ENCODE measurements at places on chromosomes 11 and 22.

- DNase-seq = no peak
Measured at GRCh38 chr11:28739489-28740280, 631.5 kb downstream of the METTL15 start.

- DNase-seq = no peak
Measured at GRCh38 chr11:2752923-2753322, 53.1 kb upstream of the KCNQ1OT1 start.

- DNase-seq = no peak
Measured at GRCh38 chr22:40211476-40212054, 33.8 kb downstream of the TNRC6B start.

- DNase-seq = peak; percentile 29
Measured at GRCh38 chr11:107819361-107820014, 39.1 kb downstream of the SLC35F2 start.

- peak; percentile 78 for DNase-seq
Measured at GRCh38 chr11:123654566-123655081, at the start of gene SCN3B. TSS of gene SCN3B (minus strand) at chr11:123654624. CDS start at chr11:123653801, 823 bp downstream.

- DNase-seq = no peak
Measured at GRCh38 chr11:67284811-67285540, 4.1 kb upstream of the ANKRD13D start.

DNA sequence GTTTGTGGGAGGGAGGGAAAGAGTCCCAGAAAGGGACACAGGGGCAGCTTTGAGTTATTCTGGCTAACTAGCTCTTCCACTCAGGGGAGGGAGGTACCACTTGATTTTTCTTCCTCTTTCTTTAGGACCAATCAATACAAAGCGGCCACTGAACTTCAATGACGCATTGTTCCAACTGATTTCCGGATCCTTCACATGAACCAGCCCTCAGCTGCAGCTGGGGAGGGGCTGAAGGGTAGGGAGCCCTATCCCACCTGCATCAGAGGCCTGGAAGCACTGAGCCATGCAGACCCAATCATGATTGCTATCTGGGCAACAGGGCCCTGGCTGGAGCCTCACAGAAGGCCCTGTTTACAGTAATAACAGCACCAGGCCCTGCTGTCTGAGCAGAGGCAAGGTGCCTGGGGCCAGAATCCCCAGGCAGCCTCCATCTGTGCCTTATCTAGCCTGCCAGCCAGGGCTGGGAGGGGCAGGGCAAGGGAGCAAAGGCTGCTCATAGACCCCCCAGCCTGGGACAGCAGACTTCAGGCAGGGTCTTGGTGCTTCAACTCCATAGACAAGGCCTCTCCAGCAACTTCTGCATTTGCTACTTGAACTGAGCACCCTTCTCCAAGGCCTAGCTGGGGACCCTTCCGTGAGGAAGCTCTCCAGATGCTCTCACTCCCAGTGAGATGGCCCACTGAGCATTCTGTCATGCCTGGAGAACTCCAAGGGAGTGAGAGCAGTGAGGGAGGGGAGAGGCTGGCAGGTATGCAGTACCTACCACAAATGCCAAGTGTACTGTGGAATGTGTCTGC lies 22.5 kb downstream of the CLPB start:
- DNase-seq = no peak

- DNase-seq = no peak
Measured at GRCh38 chr11:67616431-67617242, 9.9 kb downstream of the NDUFV1 start.

- DNase-seq = no peak
Measured at GRCh38 chr11:12719221-12719620, 45.0 kb downstream of the TEAD1 start.

- no peak for DNase-seq
Measured at GRCh38 chr22:29105468-29105867, 32.6 kb downstream of the KREMEN1 start.

DNA sequence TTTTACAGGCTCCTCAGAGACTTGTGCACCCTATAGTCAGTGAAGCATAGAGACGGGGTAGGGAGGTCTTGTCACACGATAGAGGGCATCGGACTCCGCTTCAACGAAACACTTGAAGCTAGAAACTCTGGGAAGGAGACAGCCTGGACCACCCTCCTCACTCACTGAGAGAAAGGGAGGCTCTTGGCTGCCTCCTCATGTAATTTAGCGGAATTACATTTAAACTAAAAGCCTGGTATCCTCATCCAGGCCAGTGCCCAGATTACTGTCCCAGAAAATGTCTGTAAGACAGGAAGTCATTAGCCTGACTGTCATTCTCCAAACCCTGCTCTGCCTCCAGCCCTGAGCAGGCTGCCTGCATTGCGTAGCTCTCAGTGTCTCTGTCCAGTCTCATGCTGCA lies 36.0 kb downstream of the TTLL1 start:
- no peak for DNase-seq

GRCh38 chr11:133981156-133981555 lies 24.4 kb upstream of the IGSF9B start:
- no peak for DNase-seq

DNA sequence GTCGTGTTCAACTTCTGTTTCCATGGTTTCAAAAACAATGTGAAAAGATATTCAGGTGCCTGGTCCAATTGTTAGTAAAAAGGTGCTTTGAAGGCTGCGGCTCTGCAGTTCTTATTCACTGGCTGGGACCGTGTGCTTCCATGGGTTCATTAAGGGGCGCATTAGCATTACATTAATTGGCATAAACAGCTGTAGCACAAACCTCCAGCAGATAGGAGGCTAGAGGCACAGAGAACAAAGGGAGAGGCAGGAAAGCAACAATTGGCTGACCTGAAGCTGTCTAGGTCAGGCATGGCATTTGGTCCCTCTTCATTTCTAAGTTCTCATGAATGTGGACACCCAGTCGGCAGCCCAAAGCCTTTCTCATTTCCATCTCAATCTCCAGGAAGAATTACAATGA lies 16.6 kb downstream of the PAK1 start:
- no peak for DNase-seq

DNA sequence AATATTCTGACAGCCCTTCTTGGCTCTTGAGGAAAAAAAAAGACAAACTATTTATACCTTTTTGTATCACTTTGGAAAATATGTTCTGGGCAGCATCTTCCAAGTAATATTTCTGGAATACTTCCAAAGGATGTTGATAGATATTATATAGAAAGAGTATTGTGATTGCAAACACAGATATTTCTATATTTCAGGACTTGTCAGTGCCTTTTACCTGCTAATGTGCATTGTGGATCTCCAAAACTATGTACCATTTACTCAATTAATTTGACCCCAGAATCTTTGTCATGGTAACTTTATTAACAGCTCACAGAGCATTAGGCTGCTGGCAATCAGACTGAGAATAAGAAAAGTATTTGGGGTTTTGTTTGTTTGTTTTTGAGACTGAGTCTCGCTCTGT lies 16.7 kb upstream of the CCND1 start:
- DNase-seq = no peak

- DNase-seq = no peak
Measured at GRCh38 chr11:48169259-48169658, 47.4 kb upstream of the OR4B1 start.

- DNase-seq = peak; percentile 97
Measured at GRCh38 chr11:44574610-44575287, 9.3 kb downstream of the CD82 start.

- no peak for DNase-seq
Measured at GRCh38 chr22:47207387-47207786, 444.9 kb downstream of the TBC1D22A start.

DNA sequence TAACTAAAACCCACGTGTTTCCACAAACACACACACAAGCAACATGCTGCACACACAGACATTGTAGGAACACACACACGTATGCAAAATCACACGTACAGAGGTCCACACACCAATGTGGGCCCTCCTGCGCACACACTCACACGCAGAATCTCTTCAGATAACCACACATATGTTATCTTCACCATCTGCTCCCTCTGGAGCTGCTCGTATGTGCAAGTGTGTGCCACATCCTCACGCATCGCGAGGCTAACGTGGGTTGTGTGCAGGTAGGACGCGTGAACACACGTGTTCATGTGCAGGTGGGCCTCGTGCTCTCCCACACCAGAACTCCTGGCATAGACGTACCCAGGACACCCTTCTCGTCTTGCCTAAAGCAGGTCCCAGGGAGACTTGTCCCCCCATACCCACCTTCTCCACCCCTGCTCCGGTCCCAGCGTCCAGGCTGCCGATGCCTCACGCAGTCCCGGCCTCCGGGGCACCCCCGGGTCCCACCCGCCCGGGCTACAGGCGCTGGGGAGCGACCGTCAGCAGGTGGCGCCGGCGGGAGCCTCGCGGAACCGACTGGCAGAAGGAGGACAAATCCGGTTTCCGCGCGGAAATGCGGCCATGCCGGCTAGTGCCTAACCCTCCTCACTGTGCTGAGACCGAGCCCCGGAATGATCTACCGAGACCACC lies 10.3 kb upstream of the IGSF9B start:
- no peak for DNase-seq

- peak; percentile 18 for DNase-seq
Measured at GRCh38 chr11:8267831-8268529, 4.3 kb upstream of the LMO1 start.

DNA sequence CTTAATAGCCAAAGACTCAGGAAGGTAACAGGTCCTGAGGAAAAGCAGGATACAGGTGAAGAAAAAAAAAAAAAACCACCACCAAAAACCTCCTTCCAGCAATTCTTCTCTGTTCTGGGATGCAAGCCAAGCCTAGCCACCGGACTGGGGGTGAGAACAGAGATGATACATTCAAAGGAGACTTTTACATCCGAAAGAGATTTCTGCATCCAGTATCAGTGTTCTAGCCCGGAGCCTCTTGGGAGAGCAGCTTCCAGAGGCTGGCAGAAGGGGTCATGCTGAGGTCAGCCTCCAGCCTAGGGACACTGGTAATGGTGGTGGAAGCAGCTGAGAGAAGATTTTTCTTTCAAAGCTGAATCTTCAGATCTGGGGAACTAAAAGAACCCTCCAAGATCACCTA lies 76.2 kb downstream of the KCNC1 start:
- peak; percentile 20 for DNase-seq

- peak; percentile 27 for DNase-seq
Measured at GRCh38 chr11:115623021-115623451, 118.8 kb upstream of the CADM1 start.

GRCh38 chr22:26374391-26375026 lies 54.6 kb upstream of the ASPHD2 start:
- no peak for DNase-seq

GRCh38 chr22:42061041-42061440 lies 9.6 kb downstream of the NAGA start:
- no peak for DNase-seq

- DNase-seq = peak; percentile 49
Measured at GRCh38 chr22:37492428-37493344, 6.5 kb upstream of the MFNG start.

DNA sequence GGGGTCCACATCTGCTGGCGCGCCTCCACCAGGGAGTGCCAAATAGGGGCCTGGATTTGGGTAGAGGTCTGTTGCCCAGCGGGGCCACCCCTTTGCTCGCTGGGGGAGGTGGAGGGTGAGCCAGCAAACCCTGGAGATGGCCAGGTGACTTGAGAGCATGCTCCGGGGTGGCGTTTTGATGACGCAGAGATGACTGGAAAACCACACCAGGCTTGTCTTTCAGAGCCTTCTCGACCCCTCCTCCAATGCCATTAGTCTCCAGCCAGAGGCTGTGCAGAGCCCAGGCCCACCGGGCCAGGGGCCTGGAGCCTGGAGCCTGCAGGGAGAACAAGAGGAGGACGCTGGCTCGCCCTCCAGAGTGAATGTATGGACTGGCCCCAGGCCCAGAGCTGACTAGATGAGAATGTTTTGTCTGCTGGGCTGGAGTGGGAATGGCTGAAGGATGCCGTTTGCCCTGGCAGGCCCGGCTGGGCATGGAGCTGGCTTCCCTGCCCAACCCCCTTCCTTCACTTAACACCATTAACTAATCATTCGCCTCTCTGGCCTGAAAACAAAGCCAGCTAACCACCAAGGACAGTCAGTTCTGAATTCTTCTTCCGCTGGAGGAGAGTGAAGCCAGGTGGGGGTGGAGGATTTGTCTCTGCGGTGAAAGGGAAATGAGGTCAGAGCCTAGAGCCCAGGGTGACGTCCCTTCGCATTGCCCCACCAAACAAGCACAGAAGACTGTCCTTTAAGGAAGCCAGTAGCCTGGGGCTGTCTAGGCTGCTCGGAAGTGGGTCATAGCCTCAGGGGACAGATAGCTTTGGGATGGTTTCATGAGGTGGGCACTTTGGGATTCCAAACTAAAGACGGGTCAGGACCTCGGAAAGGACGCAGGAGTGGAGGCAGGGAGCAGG lies 1.6 kb upstream of the MCAM start:
- DNase-seq = peak; percentile 86

DNA sequence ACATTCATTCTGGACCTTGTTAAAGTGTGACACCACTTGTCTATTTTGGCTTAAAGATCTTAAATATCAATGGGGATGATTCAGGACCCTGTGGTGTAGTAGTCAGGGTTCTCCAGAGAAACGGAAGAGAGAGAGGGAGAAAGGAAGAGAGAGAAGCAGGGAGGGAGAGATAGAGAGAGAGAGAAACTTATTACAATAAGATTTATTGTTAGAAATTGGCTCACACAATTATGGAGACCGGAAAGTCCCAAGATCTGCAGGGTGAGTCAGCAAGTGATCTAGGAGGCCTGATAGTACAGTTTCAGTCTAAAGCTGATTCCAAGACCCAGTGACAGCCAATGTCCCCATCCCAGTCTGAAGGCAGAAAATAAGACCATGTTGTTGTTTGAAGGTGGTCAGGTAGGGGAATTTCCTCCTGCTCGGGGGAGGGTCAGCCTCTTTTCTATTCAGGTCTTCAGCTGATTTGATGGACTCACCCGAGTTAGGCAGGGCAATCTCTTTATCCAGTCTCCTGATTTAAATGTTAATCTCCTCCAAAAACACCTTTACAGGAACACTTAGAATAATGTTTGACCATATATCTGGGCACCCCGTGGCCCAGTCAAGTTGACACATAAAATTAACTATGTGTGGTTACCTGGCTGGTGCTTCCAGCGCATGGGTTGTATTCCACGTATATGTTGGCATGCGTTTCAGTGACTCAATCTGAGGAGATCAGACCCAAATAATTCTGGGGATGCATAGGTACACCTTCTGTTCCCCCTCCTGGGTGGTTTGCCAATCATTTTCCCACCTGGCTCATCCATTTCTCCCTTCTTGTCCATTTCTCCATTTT lies 1350.5 kb downstream of the TBC1D22A start:
- no peak for DNase-seq

GRCh38 chr11:69803022-69803421 lies 16.2 kb downstream of the FGF3 start:
- DNase-seq = no peak

DNA sequence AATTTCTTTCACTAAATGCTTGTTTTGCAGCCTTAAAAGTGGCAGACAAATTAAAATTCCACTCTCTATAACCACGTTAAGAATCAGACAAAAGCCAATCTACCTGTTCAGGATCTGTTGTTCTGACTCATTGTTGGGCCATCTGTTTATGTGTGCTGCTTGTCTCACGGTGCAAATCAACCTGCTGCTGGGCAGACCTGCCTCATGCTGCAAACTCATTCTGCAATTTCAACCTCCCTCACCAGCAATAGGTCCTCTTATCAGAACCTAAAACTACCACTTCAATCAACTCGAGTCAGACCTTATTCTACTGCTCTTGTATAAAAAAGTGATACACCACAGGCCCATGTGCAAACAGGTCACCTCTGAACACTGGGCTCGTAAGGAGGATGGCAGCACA lies 75.1 kb downstream of the LARGE2 start:
- DNase-seq = peak; percentile 68

- DNase-seq = no peak
Measured at GRCh38 chr11:2775083-2775625, 75.4 kb upstream of the KCNQ1OT1 start.
